ENCODE measurements at places on chromosomes 7 and 10.
A peak's percentile ranks its signal among the peaks of the same experiment; 100 is the strongest.

GRCh38 chr7:77258014-77258413 is 58.4 kb upstream of the FGL2 start:
- ATAC-seq, result no peak

DNA sequence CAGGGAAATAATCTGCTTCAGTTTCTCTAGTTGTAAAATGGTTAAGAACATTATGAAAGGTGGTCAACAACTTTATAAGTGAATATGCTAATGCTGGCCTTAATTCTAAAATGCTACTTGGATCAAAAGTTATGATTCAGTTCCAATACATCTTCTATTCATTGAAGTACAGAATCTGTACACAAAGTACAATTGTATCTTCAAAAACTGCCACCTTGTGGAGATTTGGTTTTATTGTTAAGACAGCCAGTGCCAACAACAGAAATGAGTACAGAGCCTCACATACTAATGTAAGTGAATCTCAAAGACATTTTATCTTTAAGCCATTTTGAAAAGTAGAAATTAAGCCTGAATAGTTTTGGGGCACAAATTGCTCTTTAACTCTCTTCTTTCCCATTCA is 194.0 kb downstream of the CFTR start:
- ATAC-seq, result no peak

- ATAC-seq, result peak; percentile 39
These were observed 561 bp downstream of the SHTN1 start for GRCh38 chr10:117004227-117005025.

DNA sequence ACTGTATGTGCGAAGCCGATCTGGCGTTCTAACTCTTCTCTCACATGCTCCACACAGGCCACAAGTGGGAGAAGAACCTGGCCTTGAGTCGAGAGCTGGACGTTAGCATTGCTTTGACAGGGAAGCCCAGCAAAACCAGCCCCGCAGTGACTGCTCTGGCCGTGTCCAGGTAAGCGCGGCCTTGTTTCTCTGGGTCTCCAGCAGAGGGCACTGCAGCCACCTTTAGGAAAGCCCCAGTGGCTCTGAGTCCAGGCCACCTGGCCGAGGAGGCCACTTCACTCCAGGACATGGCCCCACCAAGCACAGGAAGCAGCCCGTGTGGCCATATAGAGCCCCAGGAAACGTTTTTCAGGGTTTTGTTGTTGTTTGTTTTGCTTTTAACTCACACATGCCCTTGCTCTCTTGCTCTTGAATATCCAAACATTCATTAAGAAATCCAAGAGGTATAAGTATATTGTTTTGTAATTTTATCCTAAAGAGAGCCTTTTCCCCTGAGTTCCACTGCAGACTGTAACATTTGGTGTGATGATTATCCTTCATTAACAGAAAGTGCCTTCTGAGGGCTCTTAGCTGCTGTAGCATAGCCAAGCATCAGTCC is 41.8 kb upstream of the LRRC18 start:
- peak; percentile 46 for ATAC-seq

DNA sequence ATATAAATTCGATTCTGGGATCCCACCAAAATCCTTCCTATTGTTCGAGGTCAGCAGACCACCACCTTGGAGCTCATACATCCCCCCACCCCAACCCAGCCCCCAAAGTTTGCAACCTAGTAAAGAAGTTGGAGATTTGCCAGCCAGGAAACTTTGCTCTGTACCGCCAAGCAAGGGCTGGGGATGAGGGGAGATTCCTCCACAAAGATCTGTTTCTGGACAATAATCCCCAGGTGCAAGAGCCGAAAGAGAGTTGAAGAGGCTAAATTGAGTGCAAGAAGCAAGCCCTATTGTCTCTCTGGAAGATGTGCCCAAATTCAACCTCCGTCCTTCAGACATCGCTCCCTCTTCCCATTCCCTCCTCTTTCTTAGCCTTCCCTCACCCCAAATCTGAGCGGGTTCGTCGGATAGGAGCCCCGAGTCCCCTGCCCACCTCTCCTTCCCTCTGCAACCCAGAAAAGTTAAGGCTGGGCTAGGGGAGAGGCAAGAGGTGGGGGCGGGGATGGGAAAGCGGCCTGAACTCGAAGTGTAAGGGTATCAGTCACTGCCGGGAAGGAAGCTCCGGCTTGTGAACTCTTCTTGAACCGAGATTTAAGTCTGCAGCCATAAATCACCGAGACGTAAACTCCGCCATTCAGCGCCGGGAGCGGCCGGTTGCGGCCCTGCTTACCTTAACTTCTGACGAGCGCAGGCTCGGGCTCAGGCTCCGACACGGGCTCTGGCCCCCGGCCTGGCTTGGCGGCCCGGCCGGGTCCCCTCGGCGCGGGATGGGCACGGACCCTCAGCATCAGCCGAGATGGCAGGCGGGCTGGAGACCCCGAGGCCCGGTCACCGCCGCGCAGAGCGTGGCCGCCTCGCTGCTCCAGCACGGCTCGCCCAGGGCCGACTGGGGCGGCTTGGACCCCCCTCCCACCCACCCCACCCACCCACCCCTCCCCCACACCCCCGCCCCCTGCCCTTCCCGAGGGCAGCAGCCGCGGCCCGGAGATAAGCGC is 10.8 kb upstream of the HOXA2 start:
- no peak for ATAC-seq

GRCh38 chr7:125241548-125241947 is 311.9 kb upstream of the POT1 start:
- no peak for ATAC-seq

DNA sequence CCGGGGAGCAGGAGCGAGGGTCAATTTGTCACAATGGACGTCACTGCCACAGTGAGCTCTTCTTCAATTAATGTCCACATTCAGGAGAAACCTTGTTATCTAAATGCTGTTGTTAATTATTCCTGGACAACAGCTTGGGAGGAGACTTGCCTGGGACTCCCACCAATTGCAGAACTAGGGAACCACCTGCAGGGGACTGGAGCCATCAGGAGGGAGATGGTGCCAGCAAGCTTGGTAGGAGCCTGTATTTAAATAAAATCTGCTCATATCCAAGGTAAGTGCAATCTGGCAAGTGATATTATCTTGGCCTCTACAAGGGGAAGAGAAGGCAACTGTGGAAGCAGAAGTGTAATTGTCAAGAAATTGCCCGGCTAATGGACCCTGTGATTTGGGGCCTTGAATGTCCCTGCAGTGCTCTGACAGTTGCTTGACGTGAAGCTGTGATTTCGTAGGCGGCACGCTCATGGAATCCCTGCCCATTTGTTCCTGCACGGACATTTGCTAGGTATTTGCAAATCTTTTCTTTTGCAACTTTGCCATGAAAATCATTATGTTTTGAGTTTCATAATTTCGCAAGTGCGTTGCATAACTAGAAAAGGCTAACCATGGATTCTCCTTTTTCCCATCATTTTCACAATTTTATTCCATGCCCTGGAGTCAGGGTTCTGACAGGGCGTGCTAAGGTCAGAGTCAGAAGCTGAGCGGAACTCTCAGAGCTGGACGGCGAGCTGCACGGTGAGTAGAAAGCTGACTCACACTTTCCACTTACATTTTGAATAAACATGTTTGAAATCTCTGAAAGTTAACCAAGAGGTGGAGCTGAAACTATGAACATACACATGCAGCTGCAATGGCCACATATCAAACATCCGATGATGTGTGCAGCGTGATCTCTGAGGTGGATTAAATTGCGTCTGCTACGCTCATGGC is 84.9 kb upstream of the TCERG1L start:
- ATAC-seq, result no peak

- ATAC-seq, result no peak
These were observed 211.6 kb downstream of the NEBL start for GRCh38 chr10:20685462-20685861.

DNA sequence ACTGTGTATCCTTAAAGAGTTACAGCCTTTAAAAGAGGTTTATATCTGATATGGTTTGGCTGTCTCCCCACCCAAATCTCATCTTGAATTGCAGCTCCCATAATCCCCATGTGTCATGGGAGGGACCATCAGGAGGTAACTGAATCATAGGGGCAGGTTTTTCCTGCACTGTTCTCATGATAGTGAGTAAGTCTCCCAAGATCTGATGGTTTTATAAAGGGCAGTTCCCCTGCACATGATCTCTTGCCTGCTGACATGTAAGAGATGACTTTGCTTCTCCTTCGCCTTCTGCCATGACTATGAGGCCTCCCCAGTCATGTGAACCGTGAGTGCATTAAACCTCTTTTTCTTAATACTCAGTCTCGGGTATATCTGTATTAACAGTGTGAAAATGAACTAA is 9.7 kb downstream of the RTKN2 start:
- no peak for ATAC-seq

DNA sequence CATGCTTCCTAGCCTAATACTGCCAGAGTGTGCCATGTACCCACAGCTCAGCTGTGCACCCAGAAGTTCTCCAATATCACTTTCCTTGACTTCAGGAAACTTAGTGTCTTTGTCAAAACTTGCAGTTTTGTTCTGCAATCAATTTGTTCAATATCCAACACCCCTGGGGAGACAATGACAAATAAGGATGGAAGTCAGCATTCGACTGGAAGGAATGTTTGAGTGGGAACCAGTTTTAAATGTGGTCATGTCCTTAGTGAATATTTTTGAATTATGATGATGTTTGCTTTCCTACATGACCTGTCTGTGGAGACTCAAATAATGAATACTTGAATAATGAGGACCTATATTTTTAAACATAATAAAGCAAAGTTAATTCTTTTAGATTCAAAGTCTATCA is 112.0 kb downstream of the ANK3 start:
- no peak for ATAC-seq

- no peak for ATAC-seq
These were observed 14.3 kb downstream of the SEMA3D start for GRCh38 chr7:85172530-85172941.

GRCh38 chr10:73812657-73813056 is 1.3 kb upstream of the NDST2 start:
- ATAC-seq, result no peak

- peak; percentile 51 for ATAC-seq
These were observed 98.0 kb upstream of the GATA3 start for GRCh38 chr10:7956508-7956907.

GRCh38 chr7:50266635-50267386 is 37.7 kb upstream of the IKZF1 start:
- peak; percentile 74 for ATAC-seq

DNA sequence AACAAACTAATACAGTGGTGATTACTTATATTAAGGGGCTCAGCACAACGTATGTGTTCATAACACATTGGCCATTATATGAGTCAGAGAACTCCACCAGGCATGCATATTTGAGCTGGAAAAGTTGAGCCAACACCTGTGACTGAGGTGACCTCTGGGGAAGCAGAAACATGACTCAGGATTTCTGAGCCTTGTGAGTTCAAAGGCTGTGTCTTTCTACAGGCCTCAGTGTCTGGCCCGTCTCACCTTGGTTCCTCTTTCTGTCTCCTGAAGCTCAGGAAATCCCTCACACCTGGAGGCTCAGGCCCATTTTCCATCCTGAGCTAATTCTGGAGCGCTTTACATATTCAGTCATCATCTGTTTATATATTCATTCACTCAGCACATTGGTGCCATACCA is 230.9 kb upstream of the AGK start:
- ATAC-seq, result no peak

DNA sequence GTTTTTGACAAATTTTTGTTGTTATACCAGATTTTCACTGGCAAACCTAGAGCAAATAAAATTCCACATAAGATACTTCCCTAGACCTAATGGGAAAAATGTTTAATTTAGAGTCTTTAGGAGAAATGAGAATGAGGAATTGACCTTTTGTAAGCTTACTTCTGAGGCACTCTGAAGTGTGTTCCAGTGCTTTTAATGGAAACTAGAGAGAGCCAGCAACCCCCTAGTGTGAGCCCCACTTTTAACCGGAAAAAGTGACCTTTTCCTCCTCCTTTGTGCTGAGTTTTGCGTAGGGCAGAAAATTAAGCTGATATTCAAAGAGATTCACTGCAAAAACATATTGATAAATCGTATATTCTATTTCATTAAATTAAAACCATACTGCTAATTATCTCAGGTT is 5.2 kb downstream of the IKZF1 start:
- no peak for ATAC-seq

DNA sequence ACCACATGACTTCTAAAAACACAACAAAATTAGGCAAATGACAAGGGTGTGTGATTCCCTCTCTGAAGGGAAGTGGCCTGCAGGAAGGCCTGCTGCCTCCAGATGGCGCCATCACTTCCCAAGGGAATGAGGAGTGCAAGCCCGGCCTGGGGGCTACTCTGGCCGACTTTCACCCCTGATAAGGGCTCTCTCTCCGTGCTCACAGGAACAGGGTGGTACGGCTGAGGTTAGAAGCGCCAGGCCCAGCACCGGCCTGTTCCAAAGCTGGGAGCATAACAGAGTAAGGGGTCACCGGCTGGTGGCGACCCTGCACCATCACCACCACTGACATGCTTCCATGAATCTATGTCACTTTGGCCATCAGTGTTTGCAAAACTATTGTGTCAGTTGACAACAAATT is 13.1 kb downstream of the RBP3 start:
- ATAC-seq, result no peak

GRCh38 chr10:61779950-61780659 is 117.4 kb downstream of the CABCOCO1 start:
- no peak for ATAC-seq

DNA sequence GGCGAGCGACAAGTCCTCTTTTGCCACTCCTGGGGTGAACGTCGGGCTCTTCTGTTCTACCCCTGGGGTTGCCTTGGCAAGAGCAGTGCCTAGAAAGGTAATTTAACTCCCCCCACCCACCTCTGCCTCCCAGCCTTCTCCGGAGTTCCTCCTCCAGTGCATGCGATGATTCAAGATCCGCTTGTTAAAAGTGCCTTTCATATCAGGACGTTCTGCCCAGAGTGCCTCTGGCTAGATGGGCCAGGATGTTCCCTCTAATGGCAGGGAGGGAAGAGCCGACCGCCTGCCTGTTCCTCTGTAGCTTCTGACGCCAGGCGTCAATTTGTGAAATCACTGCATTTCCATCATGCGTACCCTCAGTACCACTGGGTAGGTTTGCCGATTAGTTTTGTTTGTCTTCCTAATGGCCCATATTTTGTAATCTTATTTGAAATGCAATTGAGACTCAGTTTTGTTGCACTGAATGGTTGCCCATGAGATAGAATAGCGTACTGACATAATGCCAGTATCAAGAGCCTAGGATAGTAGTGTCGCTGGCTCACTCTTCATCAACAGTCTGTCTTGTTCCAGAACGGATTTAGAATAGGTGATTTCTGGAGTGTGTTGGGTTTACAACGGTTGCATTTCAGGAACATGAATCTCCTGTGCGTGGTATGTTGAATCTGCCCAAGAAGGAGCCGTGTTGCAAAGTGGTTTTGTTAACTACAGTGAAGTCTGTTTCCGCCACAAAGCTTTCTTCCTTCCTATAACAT is 13.5 kb downstream of the ECHDC3 start:
- ATAC-seq, result no peak

DNA sequence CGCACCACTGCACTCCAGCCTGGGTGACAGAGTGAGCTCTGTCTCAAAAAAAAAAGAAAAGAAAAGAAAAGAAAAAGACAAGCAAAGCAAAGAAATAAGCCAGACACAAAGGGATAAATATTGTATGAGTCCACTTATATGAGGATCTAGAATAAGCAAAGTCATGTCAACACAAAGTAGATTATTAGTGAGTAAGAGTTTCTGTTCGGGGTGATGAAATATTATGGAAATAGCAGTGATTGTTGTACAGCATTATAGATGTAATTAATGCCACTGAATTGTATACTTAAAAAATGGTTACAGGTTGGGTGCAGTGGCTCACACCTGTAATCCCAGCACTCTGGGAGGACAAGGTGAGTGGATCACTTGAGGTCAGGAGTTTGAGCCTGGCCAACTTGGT is 83.2 kb downstream of the HIP1 start:
- ATAC-seq, result no peak

- no peak for ATAC-seq
These were observed 17.9 kb upstream of the CSGALNACT2 start for GRCh38 chr10:43120116-43120928.
